Karpas-422 (cell line): ENCODE measurements at places on chromosomes 12 and 14. TPM values are rescaled to one million over a fixed set of nuclear protein-coding genes. Genes with fewer than 3 reads are reported as not detected.

The AVPR1A gene
- total RNA-seq, result not detected in 2 replicates

The RXYLT1 gene
- total RNA-seq, result 27.4 and 31.3 TPM in 2 replicates

- no peaks in the 10 kb centered on the region for H3K27me3 ChIP-seq
- H3K36me3 ChIP-seq, result no peaks in the 10 kb centered on the region
- H3K4me1 ChIP-seq, result no peaks in the 10 kb centered on the region
- no peak overlapping the region for H3K27ac ChIP-seq
- H3K4me3 ChIP-seq, result no peak overlapping the region
These were observed 116.8 kb downstream of the WIF1 start for GRCh38 chr12:65004270-65004669.

- H3K36me3 ChIP-seq, result no peaks in the 10 kb centered on the region
- H3K4me3 ChIP-seq, result no peak overlapping the region
- no peak overlapping the region for H3K27ac ChIP-seq
- DNase-seq, result no peak
- H3K27me3 ChIP-seq, result no peaks in the 10 kb centered on the region
These were observed 199.2 kb upstream of the EEA1 start for GRCh38 chr12:93128332-93128707.
